ENCODE measurements at places on chromosomes 4 and X.
A peak's percentile ranks its signal among the peaks of the same experiment; 100 is the strongest.

GRCh38 chr4:10085386-10085785 lies 31.2 kb downstream of the WDR1 start:
- no peak for DNase-seq

- DNase-seq = no peak
Observed at GRCh38 chr4:5143306-5143861, 92.1 kb downstream of the STK32B start.

DNA sequence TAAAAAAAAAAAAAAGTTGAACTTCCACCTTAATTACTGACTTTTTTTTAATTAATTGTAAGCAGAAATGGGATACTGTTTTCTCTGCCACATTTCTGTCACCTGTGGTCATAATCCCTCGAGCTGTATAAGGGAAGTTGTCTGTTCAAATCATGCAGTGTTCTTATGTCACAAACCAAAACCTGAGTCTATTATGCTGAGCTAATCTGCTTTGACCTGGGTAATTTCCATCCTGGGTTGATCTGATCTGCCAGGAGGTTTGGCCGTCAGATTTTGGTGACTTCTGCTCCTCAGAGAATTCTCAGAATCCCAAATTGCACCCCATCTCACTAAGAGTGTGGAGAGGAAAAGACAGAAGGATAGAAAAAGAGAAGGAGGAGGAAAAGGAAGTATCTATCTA lies 683.1 kb downstream of the KCTD8 start:
- DNase-seq = no peak

GRCh38 chrX:12802741-12803140 lies 11.5 kb downstream of the PRPS2 start:
- no peak for DNase-seq

DNA sequence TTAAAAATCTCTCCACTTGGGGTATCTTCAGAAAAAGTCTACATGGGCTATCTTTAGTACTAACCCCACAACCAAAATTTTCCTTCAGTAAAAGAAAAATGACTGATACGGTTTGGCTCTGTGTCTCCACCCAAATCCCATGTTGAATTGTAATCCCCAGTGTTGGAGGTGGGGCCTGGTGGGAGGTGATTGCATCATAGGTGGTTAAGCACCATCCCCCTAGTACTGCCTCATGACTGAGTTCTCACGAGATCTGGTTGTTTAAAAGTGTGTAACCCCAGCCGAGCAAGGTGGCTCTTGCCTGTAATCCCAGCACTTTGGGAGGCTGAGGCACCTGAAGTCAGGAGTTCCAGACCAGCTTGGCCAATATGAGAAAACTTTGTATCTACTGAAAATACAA lies 66.8 kb downstream of the USP46 start:
- no peak for DNase-seq

DNA sequence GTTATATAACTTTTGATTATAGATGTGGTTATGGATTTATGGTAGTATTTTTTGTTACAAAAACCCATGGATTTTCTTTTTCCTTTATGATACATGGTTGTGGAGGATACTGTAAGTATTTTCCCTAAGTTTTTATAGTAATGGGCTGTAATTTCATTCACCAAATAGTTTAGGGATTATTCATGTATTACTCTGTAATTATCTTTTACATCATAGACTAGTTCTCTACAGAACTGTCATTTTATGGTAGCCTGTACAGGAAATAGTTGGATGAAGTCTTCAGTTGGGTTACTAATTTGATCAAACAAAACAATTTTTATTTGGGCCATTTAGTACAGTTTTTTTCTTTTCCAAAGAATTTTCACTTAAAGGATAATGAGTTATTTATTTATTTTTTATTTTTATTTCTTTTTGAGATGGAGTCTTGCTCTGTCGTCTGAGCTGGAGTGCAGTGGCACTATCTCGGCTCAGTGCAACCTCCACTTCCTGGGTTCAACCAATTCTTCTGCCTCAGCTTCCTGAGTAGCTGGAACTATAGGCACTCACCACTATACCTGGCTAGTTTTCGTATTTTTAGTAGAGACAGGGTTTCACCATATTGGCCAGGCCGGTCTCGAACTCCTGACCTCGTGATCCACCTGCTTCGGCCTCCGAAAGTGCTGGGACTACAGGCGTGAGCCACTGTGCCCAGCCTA lies 42.1 kb downstream of the RBPJ start:
- no peak for DNase-seq

GRCh38 chr4:78068481-78068880 lies 11.4 kb downstream of the FRAS1 start:
- DNase-seq = no peak

GRCh38 chr4:100391863-100392262 lies 126.0 kb downstream of the EMCN start:
- DNase-seq = no peak

- DNase-seq = no peak
Observed at GRCh38 chr4:52824603-52825459, 37.3 kb upstream of the RASL11B start.

- DNase-seq = no peak
Observed at GRCh38 chrX:77930581-77930980, 20.1 kb downstream of the ATP7A start.

DNA sequence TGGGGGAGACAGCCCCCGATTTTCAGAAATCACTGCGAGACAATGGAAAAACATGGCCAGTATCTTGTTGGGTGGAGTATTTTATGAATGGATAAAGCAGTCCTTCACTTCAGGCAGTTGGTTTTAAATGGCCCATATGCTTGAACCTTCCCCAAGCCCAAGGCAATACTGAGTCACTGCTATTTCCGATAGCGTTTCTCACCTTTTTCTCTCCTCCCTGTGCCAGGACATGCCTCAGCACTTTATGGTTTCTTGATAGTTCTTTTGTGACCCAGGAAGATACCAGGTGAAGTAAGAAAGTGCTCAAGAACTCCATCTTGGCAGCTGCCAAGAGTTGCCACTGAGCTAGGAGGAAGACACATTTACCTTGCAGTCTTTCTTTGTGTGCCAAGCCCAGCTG lies 26.8 kb upstream of the ESX1 start:
- no peak for DNase-seq

DNA sequence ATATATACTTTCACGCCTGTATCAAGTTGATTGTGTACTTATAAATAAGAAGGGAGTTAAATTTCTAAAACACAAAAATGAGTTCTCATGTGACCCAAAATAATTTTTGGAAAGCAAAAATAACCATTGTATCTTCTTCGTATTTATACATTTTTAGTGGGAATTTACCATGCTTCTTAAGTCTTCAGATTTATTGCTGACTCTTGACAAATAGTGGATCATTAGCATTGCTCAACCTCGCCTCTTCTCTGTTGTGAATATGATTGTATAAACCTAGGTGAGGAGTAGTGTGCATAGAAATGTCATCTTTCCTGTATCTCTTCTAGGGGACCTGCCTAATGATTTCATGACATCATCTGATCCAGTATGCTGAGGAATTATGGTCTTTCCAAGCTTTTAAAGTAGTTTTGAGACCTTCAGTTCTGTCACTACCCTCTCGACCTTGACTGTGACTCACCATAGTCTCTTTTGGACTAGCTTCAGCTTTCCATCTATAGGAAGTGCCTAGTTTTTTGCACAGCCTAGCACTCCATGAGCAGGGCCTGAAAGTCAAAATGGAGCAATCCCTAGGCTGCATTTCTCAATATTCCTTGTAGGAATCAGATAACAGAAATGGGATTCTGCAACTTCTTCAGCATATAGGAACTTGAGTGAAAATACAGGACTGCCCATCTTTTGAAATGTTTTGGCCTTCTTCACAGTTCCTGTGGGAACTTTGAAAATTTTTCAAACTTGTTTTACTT lies 157.6 kb downstream of the ARX start:
- DNase-seq = no peak

- DNase-seq = no peak
Observed at GRCh38 chr4:51884055-51884454, 41.1 kb downstream of the DCUN1D4 start.

GRCh38 chr4:4574792-4575191 lies 32.9 kb upstream of the STX18 start:
- DNase-seq = no peak

GRCh38 chr4:72489267-72489666 lies 79.8 kb downstream of the ADAMTS3 start:
- no peak for DNase-seq

DNA sequence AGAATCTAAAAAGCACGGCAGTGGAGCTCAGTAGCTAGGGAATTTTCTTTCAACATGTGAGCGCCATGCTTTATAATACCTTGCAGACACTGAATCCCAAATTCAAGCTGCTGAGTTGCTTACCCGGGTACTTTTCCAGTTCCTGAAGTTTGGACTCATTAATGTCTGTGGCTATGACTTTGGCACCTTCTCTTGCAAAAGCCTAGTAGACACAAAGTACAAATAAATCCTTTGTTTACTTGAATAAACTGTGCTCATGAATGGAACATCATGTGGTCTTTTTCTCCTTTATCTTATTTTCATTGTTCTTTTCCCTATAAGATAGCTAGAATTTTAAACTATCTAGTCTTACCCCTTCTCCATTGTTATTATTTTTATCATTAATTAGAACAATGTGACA lies 4.6 kb downstream of the BDH2 start:
- DNase-seq = no peak

GRCh38 chrX:24260842-24261550 lies 52.9 kb downstream of the SUPT20HL2 start:
- no peak for DNase-seq

- DNase-seq = no peak
Observed at GRCh38 chr4:25320773-25321172, 8.2 kb downstream of the ZCCHC4 start.

DNA sequence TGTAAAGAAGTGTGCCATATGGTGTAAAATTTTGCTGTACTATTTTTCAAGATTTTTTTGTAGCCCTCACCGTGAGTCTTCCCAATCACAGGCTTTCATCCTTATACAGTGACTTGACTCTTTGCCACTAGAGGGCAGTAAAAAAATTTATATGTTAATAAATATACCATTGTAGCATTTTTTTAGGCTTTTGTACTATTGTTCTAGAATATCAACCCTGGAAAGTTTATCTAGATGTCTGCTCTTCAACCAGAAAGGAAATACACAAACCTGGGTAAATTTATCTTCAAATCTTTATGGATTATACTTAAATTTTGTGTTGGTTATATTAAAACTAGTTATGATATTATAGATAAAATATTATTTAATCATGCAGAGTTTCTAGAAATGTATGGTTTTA lies 235.3 kb downstream of the TENM3 start:
- DNase-seq = peak; percentile 81

GRCh38 chrX:108224727-108225621 lies 133.4 kb downstream of the ATG4A start:
- peak; percentile 38 for DNase-seq

DNA sequence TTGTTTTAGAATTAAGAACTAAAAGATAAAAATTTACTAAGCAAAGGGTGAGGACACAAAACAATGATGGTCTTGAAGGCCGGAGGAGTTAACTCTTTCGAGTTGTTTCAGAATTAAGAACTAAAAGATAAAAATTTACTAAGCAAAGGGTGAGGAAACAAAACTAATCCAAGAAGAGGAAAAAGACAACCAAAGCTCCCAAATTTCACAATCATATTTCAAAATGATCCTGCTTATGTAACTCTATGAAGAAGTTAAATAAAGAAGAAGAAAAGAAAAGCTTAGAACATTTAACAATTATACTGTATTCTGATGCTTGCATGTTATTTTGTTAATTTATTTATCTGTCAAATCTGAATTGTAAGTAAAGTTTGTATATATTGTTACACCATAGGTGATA lies 154.8 kb upstream of the SLIT2 start:
- DNase-seq = no peak

DNA sequence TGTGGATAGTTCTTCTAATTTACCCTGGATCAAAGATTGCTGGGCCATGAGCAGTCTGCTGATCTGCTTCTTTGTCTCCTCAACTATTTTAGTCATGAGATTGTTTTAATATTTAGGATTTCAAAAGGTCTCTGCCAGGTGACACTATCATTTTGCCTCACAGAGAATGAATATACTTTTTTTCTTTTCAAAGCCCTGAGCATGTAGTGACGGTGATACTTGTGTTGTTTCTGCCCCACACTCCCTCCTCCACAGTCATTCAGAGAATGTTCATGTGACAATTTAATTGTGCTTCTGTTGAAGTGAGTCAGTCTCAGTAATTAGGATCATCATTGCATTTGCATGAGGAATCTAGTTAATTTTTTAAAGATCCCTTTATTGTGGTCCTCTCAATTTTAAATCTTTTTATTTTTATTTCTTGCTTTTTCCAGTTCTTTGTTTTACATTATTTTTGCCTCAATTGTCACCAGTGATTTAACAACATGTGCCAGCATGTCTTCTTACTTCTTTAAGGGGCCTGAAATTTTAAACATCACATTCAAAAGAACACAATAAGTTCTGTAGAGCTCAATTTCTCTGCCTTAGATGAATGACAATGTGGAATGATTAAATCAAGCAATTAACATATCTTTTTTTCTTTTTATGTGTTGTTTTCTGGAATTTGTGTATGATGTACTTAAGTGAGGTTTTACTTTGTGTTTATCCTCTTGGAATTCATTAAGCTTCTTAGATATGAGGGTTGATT lies 12.3 kb downstream of the MMRN1 start:
- DNase-seq = peak; percentile 52

- no peak for DNase-seq
Observed at GRCh38 chr4:793941-794621, 31.8 kb downstream of the CPLX1 start.
